NCI-H1417 (cell line): ENCODE measurements at places on chromosomes 1 and 21.

DNA sequence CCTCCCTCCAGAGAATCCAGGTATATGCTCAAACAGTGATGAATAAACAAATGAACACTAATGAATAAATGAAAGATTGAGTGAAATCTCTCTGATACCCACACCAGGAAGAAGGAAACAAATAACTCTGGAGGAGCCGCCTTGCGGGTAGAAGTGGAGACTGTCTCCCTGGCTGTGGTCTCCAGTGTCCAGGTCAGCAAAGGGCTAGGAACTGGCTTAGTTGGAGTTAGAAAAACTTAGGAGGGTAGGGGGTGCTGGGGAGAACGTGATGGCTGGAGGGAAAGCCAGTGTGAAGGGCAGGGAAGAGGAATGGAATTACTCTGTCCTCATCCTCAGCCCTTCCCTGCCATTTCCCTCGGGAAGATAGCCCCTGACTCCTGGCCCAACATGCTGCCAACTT, 537 bp downstream of the RHBDL2 start:
- no peak for DNase-seq

- DNase-seq, result no peak
These were observed 39.9 kb upstream of the POFUT2 start for GRCh38 chr21:45327441-45328197.

DNA sequence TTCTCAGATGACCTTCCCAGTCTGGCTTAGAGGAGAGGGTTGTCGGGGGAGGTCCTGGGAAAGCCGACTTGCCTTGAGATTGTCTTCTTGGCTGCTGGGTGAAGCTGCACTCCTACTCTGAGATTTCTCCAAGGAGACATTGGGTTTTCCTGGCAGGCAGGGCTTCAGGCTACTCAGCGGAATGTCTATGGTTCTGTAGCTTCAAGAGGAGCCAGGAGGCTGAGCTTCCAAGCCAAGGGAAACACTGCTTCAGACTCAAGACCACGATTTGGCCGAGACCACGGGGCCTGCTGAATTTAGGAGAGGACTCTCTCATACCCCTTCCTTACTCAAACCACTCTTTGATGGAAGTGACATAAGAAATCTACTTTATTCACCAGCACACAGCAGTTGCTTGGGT, 67.8 kb downstream of the NTMT2 start:
- no peak for DNase-seq

- DNase-seq, result no peak
These were observed 650.1 kb downstream of the KCNT2 start for GRCh38 chr1:195958131-195958530.

DNA sequence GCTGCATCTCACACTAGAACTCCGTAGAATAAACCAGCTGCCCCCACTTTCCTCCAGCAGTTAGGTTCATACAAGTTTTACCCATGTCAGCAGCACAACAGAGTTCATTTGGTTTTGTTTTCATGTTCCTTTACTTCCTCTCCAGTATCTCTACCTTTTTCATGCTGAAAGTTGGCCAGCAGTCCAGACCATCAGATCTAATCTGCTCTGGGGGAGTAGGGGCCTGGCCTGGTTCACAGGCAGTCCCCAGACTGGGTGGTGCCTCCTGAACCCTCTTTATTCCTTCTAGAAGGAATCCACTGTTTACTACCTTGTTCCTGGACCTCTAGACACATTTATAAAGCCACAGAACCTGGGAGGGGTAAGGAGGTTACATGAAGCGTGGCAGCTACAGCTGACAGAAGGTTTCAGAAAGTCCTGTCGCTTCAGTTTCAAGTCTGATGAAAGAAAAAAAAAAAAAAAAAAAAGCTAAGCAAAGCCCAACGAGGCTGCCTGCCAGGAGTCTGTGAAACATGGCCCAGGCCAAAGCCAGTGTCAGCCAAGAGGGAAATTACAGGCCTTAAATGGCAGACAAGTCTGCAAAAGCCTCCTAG, 184.6 kb upstream of the JUN start:
- no peak for DNase-seq

- DNase-seq, result no peak
These were observed 14.3 kb downstream of the SERINC2 start for GRCh38 chr1:31427322-31427721.

- peak; percentile 81 for DNase-seq
These were observed at the start of gene GPX7 for GRCh38 chr1:52601991-52602855. Gene GPX7, plus strand, starts transcription at chr1:52602371. Its CDS starts 39 bp downstream, at chr1:52602410.

DNA sequence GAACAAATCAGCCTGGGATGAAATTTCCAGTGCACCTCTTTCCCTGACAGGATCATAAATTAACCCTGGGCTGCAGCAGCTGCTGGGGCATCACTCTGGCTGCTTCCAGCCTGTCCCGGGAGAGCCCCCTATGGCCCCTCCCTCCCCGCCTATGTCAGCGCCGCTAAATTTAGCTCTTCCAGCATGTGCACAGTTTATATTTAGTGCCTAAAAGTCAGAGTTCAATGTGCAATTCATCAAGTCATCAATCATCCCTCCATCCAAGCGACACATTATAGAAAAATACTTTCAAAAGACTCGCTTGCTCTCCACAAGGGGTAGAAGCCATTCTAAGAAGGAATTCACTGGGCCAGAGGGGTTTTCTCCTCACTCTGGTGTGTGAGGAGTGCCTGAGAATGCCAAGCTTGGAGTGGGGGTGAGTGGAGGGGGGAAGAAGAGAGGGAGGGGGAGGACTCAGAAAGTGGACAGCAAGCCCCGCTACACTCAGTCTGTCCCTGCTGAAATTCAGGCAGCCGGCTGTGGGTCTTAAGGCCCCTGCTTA, 37.4 kb downstream of the XCL1 start:
- peak; percentile 95 for DNase-seq

- DNase-seq, result no peak
These were observed 52.4 kb downstream of the OSBPL9 start for GRCh38 chr1:51669272-51669671.

GRCh38 chr1:213014642-213015041, 1.0 kb downstream of the ANGEL2 start:
- DNase-seq, result no peak

DNA sequence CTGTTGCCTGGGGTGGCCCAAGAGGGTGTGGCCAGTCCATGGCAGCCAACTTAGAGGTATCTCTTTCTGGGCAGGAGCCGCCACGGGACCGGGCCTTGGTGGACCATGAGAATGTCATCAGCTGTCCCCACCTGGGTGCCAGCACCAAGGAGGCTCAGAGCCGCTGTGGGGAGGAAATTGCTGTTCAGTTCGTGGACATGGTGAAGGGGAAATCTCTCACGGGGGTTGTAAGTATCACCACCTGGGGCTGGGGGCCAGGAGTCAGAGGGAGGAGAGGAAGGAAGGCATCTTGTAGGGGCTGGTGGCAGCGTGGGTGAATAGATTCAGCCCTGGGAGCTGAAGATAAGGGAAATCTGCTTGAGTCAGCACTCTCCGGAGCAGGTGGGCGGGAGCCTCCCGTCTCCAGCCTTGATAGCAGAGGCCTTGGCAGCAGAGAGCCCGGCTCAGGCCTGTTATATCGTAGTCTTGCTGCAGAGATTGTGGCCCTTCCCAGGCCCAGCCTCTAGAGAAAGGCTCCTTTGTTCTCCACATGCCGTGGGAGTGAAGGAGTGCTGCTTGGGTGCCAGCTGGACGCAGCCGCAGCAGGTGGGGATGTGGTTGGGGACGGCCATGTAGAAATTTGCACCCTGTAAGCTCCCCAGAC, 25.4 kb downstream of the PHGDH start:
- DNase-seq, result no peak

DNA sequence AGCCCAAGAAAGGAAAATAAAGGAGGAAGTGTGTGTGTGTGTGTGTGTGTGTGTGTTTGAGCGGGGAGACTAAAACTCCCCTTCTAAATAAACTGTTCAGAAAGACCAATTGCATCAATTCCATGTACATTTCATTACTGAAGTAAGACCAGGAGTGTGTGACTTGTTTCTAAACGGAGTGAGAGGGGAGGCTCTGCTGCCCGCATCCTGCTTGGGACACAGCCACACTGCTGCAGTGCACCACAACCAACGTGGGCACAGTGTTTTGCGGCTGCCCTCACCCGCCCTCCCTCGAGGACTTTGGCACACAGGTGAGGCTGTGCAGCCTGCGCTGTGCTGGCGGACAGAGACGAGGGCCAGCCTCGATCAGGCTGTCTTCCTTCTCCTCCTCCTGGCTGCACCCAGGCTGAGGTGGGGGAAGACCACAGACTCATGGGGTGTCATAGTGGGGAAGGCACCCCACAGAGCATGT, 31.0 kb upstream of the H6PD start:
- no peak for DNase-seq

- peak; percentile 12 for DNase-seq
These were observed 145.4 kb downstream of the PLXNA2 start for GRCh38 chr1:208098773-208099172.

DNA sequence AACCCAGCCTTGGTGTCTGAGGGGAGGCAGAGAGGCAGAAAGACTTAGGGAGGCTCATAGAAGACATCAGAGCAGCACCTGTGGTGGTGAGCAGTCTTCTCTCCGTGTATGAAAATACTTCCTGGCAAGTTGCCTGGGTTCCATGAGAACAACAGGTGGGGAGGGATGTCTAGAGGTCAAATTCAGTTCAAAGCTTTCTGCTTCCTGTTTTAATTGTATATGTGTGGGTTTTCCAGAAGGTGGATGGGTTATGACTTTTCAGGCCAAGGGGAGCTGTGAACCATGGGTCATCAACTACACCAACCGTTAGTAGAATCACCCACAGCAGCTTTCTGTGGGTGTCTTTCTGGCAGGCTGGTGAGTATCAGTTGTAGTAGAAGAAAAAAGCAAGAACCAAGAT, 4.1 kb upstream of the FCRL2 start:
- DNase-seq, result no peak

- DNase-seq, result no peak
These were observed 22.0 kb downstream of the FLVCR1 start for GRCh38 chr1:212879947-212880690.

- DNase-seq, result no peak
These were observed 24.7 kb upstream of the PEF1 start for GRCh38 chr1:31669433-31669785.

GRCh38 chr1:219235903-219236481, 62.3 kb downstream of the LYPLAL1 start:
- DNase-seq, result no peak

DNA sequence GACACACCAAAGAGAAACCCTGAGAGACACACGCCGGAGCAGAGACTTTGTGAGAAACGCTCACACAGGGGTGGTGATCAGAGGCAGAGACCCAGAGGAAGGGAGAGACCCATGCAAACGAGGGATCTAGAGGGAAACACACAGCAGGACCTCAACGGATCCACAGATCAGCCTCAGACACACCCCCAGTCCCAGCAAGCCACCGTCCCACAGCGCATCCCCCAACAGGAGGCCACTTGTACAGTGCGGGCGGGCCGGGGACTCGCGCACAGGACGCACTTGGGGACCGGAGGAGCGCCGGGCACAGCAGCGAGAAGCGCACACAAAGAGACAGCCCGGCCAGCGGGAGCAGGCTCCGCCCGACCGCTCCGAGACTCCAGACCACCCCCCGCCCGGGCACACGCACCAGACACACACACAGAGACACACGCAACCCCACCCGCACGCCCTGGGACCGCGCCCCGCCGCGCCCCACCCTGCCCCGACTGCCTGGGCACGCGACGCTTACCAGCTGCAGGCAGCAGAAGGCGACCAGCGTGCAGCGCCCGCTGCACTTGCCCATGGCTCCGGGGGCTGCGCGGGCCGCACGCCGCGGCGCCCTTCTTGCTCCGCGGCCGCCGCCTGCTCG, 587 bp downstream of the NKAIN1 start:
- DNase-seq, result no peak

GRCh38 chr1:10160173-10160572, 50.2 kb upstream of the KIF1B start:
- no peak for DNase-seq
